Glutamatergic neuron (in vitro differentiated cells): ENCODE measurements at places on chromosomes 3 and 15.

GRCh38 chr3:42339321-42339720, 71.1 kb downstream of the LYZL4 start:
- DNase-seq = no peak

GRCh38 chr3:46733026-46733800, 15.5 kb upstream of the PRSS50 start:
- no peak for DNase-seq

DNA sequence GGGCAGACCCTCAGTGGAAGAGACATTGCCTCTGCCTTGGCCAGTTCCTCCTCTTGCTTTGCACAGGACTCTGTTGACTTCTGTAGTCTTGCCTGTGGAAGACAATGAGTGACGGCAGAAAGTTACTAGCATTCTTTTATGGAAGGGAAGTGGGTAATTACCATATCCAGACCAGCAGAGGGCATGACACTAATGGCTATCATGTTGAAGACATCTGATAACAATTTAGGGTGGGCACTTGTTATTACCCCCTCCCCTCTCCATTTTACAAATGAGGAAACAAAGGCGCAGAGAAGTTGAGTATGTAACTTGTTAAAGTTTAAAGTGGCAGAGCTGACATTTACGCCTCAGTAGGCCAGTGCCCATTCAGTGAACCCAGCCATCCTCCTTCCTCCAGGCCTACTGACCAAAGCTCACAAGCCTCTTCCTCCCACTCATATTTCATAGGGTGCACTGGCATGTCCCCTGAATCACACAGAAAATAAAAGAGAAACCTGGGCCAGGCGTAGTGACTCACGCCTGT, 48.2 kb upstream of the FMN1 start:
- DNase-seq = no peak

DNA sequence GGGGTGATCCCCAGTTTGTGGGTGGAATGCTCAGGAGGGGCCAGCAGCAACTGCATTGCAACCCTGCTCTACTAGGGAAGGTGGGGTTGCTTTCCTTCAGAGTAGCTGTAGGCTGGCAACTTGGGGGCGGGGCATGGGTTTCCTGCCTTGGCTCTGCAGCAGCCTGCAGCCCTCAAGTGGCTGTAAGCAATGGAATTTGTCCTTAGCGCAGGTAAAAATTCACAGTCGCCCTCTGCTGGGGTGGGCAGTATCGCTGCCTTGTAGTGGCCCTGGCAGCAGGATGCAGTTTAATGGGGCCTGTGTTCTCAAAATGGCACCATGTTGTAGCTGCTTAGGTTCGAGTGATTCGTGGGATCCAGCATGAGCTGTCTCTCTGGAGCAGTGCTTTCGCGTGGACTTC, 29.8 kb downstream of the STT3B start:
- no peak for DNase-seq

- DNase-seq = no peak
Measured at GRCh38 chr3:70861234-70861633, 548.8 kb upstream of the MDFIC2 start.
